Bone marrow (tissue), 2 donors: ENCODE measurements at places on chromosomes 16 and 17.
A peak's percentile ranks its signal among the peaks of the same experiment; 100 is the strongest.

- no peak for DNase-seq
These were observed 45.1 kb upstream of the IRF8 start for GRCh38 chr16:85853547-85854545.

- no peak for DNase-seq
These were observed 241.8 kb upstream of the CACNG5 start for GRCh38 chr17:66593116-66593515.

DNA sequence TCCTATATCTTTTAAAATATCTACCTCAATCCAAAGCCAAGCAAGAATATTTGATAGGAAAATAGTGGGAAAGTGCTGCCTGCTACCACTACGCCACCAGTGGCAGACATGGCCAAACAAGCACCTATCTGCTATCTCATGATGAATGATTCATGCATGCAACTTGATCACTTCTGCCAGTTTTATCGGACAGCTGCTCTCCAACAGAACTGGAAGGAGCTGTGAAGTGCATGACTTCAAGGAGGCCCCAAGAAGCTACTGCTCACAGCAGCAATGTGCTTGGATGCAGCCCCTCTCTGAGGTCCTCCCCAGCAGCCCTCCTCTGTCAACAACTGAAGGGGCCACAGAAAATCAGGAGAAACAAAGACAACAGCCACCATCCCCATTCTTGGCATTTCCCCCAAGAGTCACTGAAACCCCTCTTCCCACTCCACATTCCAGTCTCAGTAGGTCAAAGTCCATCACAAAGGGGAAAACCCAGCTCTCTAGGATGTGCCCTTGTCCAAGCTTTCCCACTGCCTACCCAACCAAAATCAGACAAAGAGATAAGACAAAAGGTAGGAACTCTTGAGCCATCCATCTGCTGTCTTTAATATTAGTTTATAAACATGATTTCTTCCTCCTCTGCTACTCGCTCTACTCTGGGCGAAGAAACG lies 215.3 kb downstream of the C16orf78 start:
- no peak for DNase-seq

DNA sequence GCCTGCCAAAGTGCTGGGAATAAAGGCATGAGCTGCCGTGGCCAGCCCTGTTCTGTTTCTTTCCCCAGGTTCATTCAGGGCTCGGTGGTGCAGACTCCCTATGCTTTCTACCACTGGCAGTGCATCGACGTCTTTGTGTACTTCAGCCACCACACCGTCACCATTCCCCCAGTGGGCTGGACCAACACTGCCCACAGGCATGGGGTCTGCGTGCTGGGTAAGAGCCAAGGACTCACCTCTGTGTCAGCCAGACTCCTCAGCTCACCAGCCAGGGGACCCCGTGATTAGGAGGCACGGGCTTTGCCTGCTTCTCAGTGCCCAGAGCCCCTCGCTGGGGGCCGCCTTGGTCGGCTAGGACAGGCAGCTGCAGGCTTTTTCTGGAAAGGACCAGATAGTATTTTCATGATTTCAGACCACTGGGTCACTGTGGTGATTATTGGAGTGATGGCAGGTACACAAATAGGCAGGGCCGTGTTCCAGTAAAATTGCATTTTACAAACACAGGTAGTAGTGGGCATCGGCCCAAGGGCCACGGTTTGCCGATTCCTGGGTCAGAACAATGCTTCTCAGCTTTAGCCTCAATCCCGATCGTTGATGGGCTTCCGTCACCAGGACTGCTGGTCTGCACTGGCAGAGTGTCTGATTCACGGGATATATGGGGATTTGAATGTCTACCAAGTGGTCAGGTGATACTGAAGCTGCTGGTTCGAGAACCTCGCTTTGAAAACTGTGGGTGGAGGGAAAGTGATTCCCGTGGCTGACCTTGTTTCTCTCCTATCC lies 5.0 kb downstream of the ENGASE start:
- no peak for DNase-seq

DNA sequence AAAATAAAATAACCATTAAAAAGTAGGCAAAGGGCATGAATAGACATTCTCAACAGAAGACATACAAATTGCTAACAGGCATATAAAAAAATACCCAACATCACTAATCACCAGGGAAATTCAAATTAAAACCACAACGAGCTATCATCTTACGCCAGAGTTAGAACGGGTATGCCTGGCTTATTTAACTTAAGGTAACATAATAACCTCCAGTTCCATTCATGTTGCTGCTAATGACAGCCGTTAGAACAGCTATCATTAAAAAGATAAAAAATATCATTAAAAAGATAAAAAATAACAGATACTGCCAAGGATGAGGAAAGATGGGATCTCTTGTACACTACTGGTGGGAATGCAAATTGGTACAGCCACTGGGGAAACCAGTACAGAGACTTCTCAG lies 89.3 kb downstream of the GAS7 start:
- DNase-seq = no peak

DNA sequence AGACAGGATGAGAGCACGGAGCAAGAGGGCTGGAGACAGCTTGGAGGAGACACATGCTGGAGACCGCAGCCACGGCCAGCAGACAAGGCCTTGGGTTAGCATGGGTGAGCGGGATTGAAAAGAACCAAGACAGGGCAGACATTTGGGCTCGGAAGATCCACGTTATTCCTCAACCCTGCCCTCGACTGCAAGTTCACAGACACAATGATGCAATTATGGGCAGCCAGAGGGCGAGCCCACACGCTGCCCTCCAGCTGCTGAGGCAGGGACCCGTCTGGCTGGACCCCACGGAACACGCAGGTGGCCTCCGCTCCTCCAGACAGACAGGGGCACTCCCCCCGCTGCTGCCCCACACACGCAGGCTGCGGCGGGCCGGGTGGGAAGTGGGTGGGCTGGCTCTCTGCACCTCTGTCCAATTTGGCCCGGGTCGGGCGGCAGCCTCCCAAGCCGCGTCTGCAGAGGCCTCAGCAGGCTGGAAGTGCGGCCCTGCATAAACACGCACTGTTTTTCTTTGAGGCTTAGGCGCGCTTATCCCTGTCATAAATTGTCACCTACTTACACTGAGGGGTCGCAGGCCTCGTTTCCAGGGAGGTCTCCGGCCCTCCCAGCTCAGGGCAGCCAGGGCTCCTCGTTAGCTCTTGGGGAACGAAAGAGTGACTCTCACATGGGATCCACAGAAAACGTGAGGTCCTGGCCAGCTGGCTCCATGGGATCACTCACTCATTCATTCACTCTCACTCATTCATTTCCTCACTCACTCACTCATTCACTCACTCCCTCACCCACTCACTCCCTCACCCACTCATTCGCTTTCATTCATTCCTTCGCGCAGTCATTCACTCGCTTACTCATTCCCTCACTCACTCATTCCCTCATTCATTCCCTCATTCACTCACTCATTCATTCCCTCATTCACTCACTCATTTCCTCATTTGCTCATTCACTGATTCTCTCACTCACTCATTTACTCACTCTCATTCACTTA lies 303.9 kb downstream of the C16orf95 start:
- no peak for DNase-seq

DNA sequence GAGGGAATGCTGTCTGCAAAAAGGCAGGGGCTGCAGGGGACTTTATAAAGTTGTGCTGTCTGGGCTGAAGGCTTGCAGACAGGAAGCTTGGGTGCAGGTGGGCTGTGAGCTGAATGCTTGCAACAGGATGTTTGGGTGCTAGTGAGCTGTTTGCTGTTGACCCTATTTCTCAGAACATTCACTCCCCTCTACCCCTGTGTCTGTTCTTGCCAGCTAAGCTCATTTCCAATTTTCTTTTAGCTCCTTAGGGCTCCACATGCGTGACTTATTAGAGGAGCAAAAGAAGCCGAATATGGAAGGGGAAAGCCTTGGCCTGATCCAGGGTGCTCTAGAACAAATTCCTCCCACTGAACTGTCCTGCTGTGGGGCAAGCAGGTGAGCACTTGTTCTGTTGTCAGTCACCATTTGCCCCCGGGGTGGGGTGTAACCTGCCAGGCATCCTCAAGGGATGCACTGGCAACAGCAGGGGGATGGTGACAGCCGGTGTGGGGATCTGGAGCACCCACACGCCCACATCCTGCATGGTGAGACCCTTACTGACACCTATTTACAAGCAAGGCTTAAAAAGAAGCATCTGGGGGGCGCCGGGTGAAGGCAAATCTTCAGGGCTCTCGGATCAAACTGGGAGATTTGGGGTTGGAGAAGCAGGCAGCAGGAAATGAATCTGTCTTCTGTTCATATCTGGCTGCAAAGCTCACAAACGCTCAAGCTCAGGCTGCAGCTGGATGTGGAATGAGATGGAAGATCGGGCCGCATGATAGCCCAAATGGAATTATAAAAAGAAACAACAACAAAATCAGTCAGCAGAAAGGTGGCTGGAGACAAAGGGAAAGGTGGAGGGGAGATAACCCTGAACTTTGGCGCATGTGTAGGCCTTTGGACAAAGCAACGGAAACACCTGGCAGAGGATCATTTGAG lies 21.1 kb upstream of the NUP93 start:
- no peak for DNase-seq

GRCh38 chr17:35372846-35373533 lies 431 bp downstream of the SLFN11 start:
- no peak for DNase-seq

- no peak for DNase-seq
These were observed 24.4 kb downstream of the LAT start for GRCh38 chr16:29009050-29009837.

GRCh38 chr16:83733301-83733700 lies 74.5 kb upstream of the HSBP1 start:
- DNase-seq = no peak

GRCh38 chr16:67948015-67948414 lies 4.1 kb upstream of the LCAT start:
- DNase-seq = no peak

DNA sequence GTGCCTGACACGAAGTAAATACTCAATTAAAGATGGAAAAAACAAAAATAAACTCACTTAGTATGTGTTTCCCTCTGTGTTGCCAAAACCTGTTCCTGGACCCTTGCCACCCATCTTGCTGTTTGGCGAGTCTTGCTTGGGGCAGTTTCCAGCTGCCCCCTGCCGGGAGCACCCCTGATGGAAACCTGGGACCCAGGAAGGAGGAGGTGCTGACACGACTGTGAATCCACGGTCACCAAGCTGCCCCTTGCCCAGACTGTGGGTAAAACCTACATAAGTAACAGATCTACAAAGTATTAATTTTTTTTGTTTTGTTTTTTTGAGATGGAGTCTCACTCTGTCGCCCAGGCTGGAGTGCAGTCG lies 50.1 kb upstream of the SIAH1 start:
- no peak for DNase-seq

DNA sequence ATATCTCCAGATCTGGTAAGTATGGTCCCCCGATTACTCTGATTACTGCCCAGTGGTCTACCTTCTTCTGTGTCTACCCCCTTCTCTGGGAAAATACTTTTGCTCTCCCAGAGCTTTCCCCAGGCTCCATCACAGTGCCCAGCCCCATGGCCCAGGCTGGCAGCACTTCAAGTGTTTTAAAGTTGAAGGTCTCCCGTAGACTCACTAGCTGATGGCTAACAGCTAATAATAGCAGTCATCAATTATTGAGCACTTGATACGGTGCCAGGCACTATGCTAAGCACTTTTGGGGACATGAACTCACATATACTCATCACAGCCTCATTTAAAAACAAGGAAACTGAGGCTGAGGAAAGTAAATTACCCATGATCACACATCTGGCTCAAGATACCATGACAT lies 33.4 kb downstream of the DCUN1D3 start:
- DNase-seq = no peak

- no peak for DNase-seq
These were observed 25.6 kb downstream of the CMC2 start for GRCh38 chr16:80981103-80981502.

GRCh38 chr17:81287741-81288430 lies 7.2 kb downstream of the SLC38A10 start:
- DNase-seq = no peak

- no peak for DNase-seq
These were observed 127.5 kb upstream of the CRHR1 start for GRCh38 chr17:45656527-45657181.

GRCh38 chr16:2687531-2688308 lies 5.4 kb downstream of the KCTD5 start:
- no peak for DNase-seq

- DNase-seq = no peak
These were observed 5.3 kb upstream of the EIF4A3 start for GRCh38 chr17:80152081-80152702.

GRCh38 chr17:81241648-81242420 lies 2.7 kb downstream of the NDUFAF8 start:
- peak; percentile 37 for DNase-seq

GRCh38 chr16:70395345-70395901 lies 43.5 kb downstream of the ST3GAL2 start:
- DNase-seq = peak; percentile 41
